ENCODE measurements at places on chromosomes 7 and 10. TPM values are rescaled to one million over a fixed set of nuclear protein-coding genes. Genes with fewer than 3 reads are reported as not detected.

Gene KBTBD2
- 12.1 TPM for polyA plus RNA-seq

Gene CHAT
- polyA plus RNA-seq, result not detected

Gene INA
- not detected for polyA plus RNA-seq

- H3K27ac ChIP-seq, result no peak overlapping the region
- H3K27me3 ChIP-seq, result no peaks in the 10 kb centered on the region
- no peak overlapping the region for H3K4me3 ChIP-seq
- no peaks in the 10 kb centered on the region for H3K36me3 ChIP-seq
Measured at GRCh38 chr7:129644634-129645230, 33.2 kb downstream of the NRF1 start.

DNA sequence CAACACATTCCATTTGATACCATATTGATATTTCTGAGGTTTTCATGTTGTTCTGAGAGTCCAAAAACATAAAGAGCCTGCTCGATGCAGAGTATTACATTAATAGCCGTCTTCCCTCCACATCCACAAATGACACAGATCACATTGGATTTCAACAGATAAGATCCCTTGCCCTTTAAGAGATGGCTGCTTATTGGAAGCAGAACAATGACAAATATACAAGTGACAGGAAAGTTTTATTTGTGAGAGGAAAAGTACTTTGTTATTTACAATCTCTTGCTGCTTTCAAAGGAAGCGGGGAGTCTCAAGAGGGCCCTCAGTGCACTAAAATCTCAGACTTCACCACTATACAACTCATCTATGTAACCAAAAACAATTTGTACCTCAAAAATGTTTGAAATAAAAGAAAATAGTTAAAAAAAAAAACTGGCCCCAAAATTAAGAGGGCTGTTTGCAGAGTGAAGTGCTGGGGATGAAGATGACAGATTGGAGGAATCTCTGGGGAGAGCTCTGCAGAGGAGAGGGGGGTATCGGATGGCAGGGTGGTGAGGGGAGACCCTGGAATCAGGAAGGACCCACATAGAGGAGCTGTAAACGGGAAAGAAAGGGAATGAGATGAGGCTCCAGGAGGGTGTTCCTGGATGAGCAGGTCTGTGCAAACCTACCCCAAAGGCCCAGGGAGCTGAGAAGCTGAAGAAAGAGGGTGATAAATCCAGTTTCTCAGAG lies 42.5 kb upstream of the ZNF438 start:
- no peaks in the 10 kb centered on the region for H3K36me3 ChIP-seq
- no peaks in the 10 kb centered on the region for H3K27me3 ChIP-seq
- no peak overlapping the region for H3K4me3 ChIP-seq
- no peak for DNase-seq

DNA sequence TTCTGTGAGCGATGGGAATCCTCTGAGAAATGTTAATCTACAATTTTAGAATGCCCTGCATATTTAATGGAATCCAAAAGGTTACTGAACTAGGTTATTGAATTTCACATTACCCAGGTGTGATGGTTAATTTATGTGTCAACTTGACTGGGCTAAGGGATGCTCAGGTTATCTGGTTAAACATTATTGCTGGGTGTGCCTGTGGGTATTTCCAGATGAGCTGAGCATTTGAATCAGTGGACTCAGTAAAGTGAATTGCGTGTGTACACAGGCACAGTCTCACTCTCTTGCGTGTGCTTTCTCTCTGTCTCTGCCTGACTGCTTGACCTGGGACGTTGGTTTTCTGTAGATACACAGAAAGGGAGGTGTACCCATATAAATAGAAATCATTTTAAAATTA lies 21.7 kb downstream of the RNF32 start:
- no peak for DNase-seq
- H3K4me1 ChIP-seq, result no peaks in the 10 kb centered on the region
- no peaks in the 10 kb centered on the region for H3K27me3 ChIP-seq

- no peaks in the 10 kb centered on the region for H3K27me3 ChIP-seq
- H3K4me1 ChIP-seq, result peaks cover 9% of the 10 kb centered on the region
- H3K27ac ChIP-seq, result no peak overlapping the region
- H3K36me3 ChIP-seq, result no peaks in the 10 kb centered on the region
- DNase-seq, result no peak
Measured at GRCh38 chr10:983971-984655, 4.1 kb upstream of the GTPBP4 start.

DNA sequence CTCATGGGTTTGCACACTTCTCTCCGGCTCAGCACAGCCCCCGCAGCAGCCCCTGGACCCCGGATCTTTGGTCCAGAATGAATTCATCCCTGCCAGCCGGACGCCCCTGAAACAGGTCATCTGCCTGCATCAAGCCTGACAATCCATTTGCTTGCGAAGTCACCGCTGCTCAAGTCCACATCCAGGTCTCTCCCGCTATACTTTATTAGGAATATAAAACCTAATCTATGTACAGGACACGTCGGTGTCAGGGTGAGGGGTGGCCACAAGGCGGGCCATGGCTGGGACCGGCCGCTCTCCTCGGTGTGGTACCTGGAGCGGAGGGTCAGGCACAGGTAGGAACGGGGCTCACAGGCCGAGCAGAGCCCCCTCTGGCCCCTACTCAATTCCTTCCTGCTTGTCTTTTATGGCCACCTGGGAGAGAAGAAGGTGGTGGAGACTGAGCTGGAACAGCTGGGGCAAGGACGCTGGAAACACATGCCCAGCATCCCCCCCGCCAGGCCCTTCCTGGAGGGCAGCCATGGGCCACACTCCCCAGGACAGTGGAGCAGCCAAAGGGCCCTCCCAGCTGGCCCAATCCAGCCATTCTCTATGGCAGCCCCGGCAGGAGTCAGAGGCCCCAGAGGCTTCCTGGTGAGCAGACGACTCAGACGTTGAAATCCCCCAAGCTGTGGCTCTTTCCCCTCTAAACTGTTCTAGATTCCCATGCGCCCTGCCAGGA lies 5.3 kb downstream of the POLR2J start:
- H3K4me1 ChIP-seq, result no peaks in the 10 kb centered on the region
- no peak overlapping the region for H3K4me3 ChIP-seq
- H3K27ac ChIP-seq, result no peak overlapping the region
- no peaks in the 10 kb centered on the region for H3K27me3 ChIP-seq

Measured in kidney (tissue), 22 donors.